ENCODE measurements at places on chromosomes 11 and 22. TPM values are rescaled to one million over a fixed set of nuclear protein-coding genes. Genes with fewer than 3 reads are reported as not detected.

DNA sequence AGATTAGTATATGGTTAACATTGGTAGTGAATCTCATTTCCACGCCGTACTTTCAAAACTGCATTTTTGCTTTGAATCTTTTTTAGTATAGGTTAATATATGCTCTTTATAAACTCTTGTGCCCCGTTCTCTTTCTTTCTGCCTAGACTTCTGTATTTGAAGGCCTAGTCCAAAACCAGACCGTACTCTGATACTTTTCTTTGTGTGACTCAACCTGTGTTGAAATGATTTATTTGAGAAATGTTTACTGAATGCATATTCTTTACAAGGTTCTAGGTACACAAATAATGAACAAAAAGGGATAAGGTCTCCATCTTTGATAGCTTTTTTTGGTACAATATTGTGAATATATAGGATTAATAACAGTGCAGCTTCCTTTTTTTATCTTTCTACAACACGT lies 68.3 kb downstream of the HIPK3 start:
- DNase-seq, result no peak
- no peaks in the 10 kb centered on the region for H3K27me3 ChIP-seq
- no peak overlapping the region for H3K4me3 ChIP-seq
- no peaks in the 10 kb centered on the region for H3K36me3 ChIP-seq
- H3K27ac ChIP-seq, result no peak overlapping the region
- peaks cover 17% of the 10 kb centered on the region for H3K4me1 ChIP-seq

The MYEOV gene
- 0.12 TPM for total RNA-seq

The FJX1 gene
- total RNA-seq, result 8.1 TPM

DNA sequence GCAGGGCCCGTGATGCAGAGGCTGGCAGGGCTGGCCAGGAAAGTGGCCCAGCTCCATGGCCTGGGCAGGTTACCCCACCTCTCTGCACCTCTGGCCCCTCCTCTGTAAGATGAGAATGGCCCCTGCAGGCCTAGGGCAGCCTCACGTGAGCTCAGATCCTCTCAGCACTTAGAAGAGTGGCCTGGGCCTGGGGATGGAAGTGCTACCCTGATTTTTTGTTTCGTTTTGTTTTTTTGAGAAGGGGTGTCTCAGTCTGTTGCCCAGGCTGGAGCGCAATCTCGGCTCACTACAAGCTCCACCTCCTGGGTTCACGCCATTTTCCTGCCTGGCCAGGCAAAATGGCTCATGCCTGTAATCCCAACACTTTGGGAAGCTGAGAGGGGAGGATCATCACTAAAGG lies 982 bp downstream of the APOBEC3H start:
- DNase-seq, result no peak
- H3K4me1 ChIP-seq, result no peaks in the 10 kb centered on the region
- no peaks in the 10 kb centered on the region for H3K27me3 ChIP-seq

DNA sequence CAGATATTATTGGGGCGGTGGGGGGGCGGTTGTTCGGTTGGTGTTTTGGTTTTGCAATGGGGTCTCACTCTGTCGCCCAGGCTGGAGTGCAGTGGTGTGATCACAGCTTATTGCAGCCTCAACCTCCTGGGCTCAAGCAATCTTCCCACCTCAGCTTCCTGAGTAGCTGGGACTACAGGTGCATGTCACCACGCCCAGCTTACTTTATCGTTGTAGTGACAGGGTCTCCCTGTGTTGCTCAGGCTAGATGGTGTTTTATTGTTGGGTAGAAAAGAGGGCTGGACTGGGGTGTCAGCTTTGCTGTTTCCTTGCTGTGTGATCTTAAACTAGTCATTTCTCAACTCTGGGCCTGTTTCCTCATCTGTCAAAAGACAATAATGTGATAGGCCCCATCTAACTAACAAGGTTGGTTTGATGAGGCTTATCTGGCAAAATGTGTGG lies 17.5 kb upstream of the MYH9 start:
- DNase-seq, result no peak
- H3K27me3 ChIP-seq, result no peaks in the 10 kb centered on the region
- no peaks in the 10 kb centered on the region for H3K4me1 ChIP-seq
- no peak overlapping the region for H3K27ac ChIP-seq
- H3K4me3 ChIP-seq, result no peak overlapping the region

GRCh38 chr11:8060801-8061554 lies 20.0 kb upstream of the TUB start:
- no peak overlapping the region for H3K27ac ChIP-seq
- H3K36me3 ChIP-seq, result no peaks in the 10 kb centered on the region
- no peaks in the 10 kb centered on the region for H3K27me3 ChIP-seq
- DNase-seq, result no peak
- no peak overlapping the region for H3K4me3 ChIP-seq
- H3K4me1 ChIP-seq, result peaks cover 12% of the 10 kb centered on the region

The MRE11 gene
- total RNA-seq, result 20.1 TPM

DNA sequence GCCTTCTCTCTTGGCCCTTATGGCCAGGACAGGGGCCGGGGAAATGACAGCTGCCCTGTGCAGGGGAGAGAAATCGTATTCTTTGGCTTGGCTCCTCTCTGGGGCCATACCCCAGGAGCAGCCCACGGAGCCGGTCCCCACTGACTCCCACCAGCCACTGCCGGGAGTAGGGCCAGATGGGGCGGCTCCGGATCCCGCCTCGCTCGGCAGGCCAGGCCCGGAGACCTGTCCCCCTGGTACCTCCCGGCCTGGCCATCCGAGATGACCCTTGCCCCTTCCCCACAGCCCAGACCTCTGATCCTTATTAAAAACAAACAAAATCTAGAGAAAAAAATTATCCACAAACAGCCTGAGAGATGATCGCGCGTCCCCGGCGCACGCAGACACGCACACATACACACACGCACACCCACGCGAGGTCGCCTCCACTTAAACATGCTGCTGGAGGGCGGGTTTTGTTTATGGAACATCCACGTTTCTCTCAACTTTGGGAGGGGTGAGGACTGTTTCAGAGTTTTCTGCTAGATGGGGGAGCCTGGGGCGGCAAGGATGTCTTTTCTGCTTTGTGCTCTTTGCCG lies 59.1 kb downstream of the IGLL1 start:
- H3K36me3 ChIP-seq, result no peaks in the 10 kb centered on the region
- peak overlapping the region; percentile 97 for H3K27ac ChIP-seq
- H3K27me3 ChIP-seq, result no peaks in the 10 kb centered on the region
- H3K4me3 ChIP-seq, result peak overlapping the region; percentile 37
- DNase-seq, result peak; percentile 79

The KRTAP5-8 gene
- total RNA-seq, result not detected

GRCh38 chr22:47374273-47374771 lies 611.9 kb downstream of the TBC1D22A start:
- no peak overlapping the region for H3K4me3 ChIP-seq
- H3K36me3 ChIP-seq, result no peaks in the 10 kb centered on the region
- no peaks in the 10 kb centered on the region for H3K27me3 ChIP-seq
- DNase-seq, result no peak
- no peaks in the 10 kb centered on the region for H3K4me1 ChIP-seq

DNA sequence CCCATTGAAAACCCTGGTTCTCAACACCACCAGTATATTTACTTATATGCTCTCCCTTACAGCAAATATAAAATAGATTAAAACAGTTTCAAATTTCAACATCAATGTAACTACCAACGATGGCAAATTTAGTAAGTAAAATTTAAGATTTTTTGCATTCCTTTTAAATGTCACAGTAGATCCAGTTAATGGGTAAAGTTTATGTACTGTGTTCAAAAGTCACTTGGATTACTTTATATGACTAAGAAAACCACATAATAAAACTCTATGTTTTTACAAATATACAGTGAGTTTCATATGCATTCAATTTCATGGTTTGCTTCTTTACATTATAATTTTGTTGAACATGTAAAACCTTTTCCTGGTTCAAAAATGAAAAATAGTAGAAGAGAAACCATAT lies 364.6 kb downstream of the AASDHPPT start:
- no peaks in the 10 kb centered on the region for H3K4me1 ChIP-seq
- H3K27me3 ChIP-seq, result no peaks in the 10 kb centered on the region
- DNase-seq, result no peak
- H3K27ac ChIP-seq, result no peak overlapping the region
- H3K36me3 ChIP-seq, result no peaks in the 10 kb centered on the region

The TLCD5 gene
- total RNA-seq, result 8.6 TPM

- H3K4me1 ChIP-seq, result peaks cover 4% of the 10 kb centered on the region
- H3K27ac ChIP-seq, result no peak overlapping the region
- no peaks in the 10 kb centered on the region for H3K36me3 ChIP-seq
- H3K27me3 ChIP-seq, result no peaks in the 10 kb centered on the region
- DNase-seq, result no peak
These were observed 33.4 kb downstream of the MICAL3 start for GRCh38 chr22:17990942-17991341.

- H3K27me3 ChIP-seq, result no peaks in the 10 kb centered on the region
- DNase-seq, result no peak
- no peak overlapping the region for H3K27ac ChIP-seq
- no peaks in the 10 kb centered on the region for H3K4me1 ChIP-seq
These were observed 17.4 kb downstream of the ARHGAP1 start for GRCh38 chr11:46682773-46683752.

DNA sequence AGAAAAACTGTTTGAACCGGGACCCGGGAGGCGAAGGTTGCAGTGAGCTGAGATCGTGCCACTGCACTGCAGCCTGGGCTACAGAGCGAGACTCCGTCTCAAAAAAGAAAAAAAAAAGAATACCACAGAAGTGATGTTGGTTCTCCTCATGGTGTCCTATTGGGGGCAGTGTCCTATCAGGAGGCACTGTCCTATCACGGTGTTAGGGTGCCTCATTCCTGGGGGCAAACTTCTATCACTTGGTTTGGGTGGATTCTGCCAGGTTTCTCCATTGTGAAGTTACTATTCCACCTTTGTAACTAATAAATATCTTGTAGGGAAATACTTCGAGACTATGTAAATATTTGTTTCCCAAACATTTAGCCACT lies 19.6 kb downstream of the PRR14L start:
- no peak overlapping the region for H3K4me3 ChIP-seq
- H3K27me3 ChIP-seq, result no peaks in the 10 kb centered on the region
- no peak for DNase-seq
- no peak overlapping the region for H3K27ac ChIP-seq
- no peaks in the 10 kb centered on the region for H3K36me3 ChIP-seq

DNA sequence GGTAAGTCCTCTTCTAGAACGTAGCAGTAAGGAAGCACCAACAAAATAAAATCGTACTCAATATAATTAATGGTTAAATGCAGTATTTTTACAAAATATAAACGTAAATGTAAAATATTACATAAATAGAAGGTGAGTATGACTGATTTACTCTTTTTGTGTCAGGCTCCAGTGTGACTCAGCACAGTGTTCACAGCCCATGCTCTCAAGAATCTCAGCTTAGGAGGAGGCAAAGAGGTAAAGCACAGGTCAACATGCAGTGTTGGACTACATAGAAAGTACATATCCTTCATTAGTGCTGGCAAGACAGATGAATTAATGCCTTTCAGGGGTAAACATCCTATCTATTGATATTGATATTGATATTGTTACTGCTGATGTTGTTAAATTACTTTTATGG lies 2050.6 kb upstream of the RAG2 start:
- no peak for DNase-seq
- H3K27ac ChIP-seq, result no peak overlapping the region
- no peaks in the 10 kb centered on the region for H3K4me1 ChIP-seq

DNA sequence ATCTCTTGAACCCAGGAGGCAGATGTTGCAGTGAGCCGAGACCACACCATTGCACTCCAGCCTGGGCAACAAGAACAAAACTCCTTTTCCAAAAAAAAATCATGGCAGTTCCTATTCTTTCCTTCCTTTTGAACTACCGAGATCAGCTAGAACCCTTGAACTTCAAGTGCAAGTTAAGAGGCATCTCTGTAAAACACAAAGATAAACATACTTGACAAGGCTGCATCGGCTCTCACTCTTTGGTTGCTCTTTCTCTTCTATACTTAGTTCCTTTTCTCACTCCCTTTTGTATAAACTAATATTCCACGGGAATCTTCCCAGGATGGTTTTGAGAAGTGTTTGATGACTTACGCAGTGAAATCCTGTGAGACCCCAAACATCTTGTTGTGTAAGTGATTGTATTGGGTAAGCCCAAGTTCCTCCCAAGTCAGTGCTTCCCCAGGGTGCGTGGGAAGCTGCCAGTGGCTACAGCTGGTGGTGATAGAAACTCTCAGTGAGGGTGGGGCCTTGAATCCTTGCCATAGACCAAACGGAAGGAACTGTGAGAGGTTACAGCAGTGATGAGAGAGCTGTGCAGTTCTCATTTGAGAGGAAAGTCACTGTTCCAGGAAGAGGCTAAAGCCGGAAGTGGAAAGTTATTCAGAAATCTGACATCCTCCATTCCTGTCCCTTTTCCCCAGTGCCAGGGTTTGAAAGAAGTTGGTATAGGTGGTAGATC lies 24.1 kb upstream of the CDC42EP2 start:
- H3K27me3 ChIP-seq, result no peaks in the 10 kb centered on the region
- DNase-seq, result peak; percentile 93
- peaks cover 34% of the 10 kb centered on the region for H3K4me1 ChIP-seq
- no peaks in the 10 kb centered on the region for H3K36me3 ChIP-seq
- no peak overlapping the region for H3K4me3 ChIP-seq

DNA sequence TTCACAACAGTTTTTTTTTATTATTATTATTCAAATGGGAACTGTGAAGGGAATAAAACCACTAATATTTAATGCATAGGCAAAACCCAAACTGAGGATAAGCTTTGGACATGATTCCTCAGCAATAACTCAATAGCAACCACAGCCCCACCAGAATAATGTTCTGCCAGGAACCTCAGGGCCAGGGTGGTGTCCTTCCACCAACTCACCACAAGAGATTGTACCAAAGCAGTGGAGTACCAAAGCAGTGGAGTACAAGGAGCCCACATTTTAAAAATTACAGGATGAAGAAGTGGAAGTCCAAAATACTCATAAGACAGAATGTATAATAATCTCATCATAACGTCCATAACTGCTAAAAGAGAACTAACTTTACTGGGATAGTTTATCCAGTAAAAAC lies 32.5 kb upstream of the FZD4 start:
- H3K4me1 ChIP-seq, result peaks cover 7% of the 10 kb centered on the region
- no peak for DNase-seq
- no peak overlapping the region for H3K4me3 ChIP-seq
- no peaks in the 10 kb centered on the region for H3K27me3 ChIP-seq

The CALCB gene
- not detected for total RNA-seq
